ENCODE measurements at places on chromosomes 2 and 18. TPM values are rescaled to one million over a fixed set of nuclear protein-coding genes. Genes with fewer than 3 reads are reported as not detected.

Gene SULT1C4
- total RNA-seq, result not detected

Gene CYP1B1
- total RNA-seq, result 3.9 TPM

DNA sequence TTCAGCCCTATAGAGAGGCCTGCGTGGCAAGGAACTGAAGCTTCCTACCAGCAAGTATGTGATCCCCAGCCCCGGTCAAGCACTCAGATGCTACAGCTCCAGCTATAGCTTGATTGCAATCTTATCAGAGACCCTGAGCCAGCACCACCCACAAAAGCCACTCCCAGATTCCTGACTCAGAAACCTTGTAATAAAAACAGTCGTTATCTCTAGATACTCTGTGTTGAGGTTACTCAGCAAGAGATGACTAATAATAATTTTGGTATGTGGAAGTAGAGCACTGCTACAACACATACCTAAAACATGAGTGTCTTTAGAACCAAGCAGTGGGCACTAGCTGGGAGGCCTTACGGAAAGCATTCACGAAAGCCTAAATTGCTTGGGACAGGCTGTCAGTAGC lies 216.9 kb downstream of the UXS1 start:
- no peaks in the 10 kb centered on the region for H3K27me3 ChIP-seq
- H3K4me3 ChIP-seq, result no peak overlapping the region
- no peaks in the 10 kb centered on the region for H3K36me3 ChIP-seq
- H3K4me1 ChIP-seq, result peaks cover 34% of the 10 kb centered on the region

DNA sequence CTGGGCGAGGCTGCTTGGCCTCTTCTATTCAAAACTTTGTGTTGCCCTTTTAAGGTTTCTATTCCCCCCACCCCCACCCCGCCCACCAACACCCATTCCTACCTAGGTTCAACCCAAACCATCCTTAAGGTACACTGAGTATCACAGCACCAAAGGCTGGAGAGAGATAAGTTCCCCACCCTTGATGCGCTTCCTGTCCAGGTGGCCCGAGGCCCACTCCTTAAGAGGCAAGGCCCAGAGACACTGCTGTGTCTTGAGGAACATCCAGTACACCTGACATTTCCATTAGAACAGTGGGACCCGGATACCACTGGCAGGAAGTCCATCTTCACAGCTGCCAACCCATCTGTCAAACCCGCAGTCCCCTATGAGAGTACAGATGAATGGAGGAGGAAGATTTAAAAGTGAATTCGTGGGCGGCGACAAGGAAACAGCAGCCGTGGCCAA lies 277 bp upstream of the INPP1 start:
- H3K27me3 ChIP-seq, result no peaks in the 10 kb centered on the region
- DNase-seq, result no peak
- H3K4me1 ChIP-seq, result peaks cover 14% of the 10 kb centered on the region
- H3K4me3 ChIP-seq, result peak overlapping the region; percentile 85
- H3K27ac ChIP-seq, result no peak overlapping the region
- H3K36me3 ChIP-seq, result no peaks in the 10 kb centered on the region

DNA sequence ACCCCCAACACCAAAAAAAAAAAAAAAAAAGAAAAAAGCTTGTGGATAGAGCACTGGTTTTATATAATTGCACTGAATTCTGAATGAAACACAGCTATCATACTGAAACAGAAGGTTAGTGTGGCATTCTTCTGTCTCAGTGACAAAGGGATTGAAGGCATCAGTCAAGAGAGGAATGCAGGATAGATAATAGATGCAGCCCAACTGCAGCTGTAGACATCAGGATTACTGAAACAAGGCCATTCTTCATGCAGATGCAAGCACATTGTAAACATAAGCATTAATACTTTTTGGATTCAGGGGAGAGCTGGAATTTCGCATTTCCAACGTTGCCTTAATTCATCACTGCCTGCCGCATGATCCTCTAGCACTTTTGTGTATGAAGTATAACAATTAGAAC lies 897.4 kb upstream of the KLHL29 start:
- no peak overlapping the region for H3K4me3 ChIP-seq
- H3K36me3 ChIP-seq, result no peaks in the 10 kb centered on the region
- H3K27ac ChIP-seq, result no peak overlapping the region
- no peak for DNase-seq

- no peaks in the 10 kb centered on the region for H3K36me3 ChIP-seq
- no peaks in the 10 kb centered on the region for H3K4me1 ChIP-seq
- no peak overlapping the region for H3K27ac ChIP-seq
Observed at GRCh38 chr18:56028514-56028913, 440.5 kb upstream of the TCF4 start.

Gene GPR39
- total RNA-seq, result not detected

DNA sequence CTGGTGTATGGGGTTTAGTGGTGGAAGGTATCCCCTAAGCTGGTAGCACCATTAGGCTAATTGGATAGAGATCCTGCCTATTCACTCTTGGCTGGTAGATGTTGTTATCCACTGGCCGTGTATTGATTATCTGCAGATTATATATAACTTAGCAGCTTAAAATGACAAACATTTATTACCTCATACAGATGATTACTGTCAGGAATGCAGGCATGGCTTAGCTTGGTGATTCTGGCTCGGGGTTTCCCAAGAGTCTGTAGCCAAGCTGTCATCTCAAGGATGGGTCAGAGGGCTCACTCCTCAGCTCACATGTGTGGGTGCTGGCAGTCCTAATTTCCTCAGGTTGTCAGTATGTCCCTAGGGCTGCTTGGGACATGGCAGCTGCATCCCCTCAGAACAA lies 465.8 kb downstream of the PARD3B start:
- H3K4me3 ChIP-seq, result no peak overlapping the region
- DNase-seq, result no peak

GRCh38 chr2:128396946-128397345 lies 78.3 kb upstream of the HS6ST1 start:
- no peaks in the 10 kb centered on the region for H3K36me3 ChIP-seq
- DNase-seq, result no peak
- H3K27ac ChIP-seq, result no peak overlapping the region
- H3K27me3 ChIP-seq, result peaks cover 2% of the 10 kb centered on the region
- H3K4me3 ChIP-seq, result no peak overlapping the region
- peaks cover 2% of the 10 kb centered on the region for H3K4me1 ChIP-seq

DNA sequence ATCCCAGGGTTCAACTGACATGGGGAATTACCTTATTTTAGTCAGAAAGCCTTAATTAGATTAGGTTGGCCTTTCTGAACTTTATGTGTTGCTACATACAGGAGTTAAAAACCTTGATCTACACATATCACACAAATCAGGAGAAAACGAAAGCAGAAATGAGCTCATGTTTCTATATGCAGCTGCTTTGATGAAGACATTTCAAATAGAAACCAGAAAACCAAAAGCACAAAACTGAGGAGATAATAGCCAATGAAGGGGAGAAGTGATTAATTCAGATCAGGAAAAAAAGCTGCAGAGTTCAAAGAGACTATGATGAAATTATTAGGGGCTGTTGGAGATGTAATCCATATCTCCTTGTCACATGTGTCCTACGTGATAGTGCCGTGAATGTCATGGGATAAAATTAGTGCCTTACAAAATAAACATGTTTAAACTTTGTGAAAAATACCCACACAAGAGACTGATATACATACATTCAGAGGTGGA lies 255.0 kb downstream of the CAMKMT start:
- H3K4me3 ChIP-seq, result no peak overlapping the region
- no peaks in the 10 kb centered on the region for H3K4me1 ChIP-seq
- DNase-seq, result no peak

All from naive thymus-derived CD8-positive, alpha-beta T cell (primary cell).